ENCODE measurements at places on chromosomes 4 and X. TPM values are rescaled to one million over a fixed set of nuclear protein-coding genes. Genes with fewer than 3 reads are reported as not detected.

The RIBC1 gene
- total RNA-seq: 0.50 TPM

The CLDN2 gene
- total RNA-seq: not detected

The RNF150 gene
- total RNA-seq: 0.36 TPM

The ASMT gene
- not detected for total RNA-seq

The GPC3 gene
- total RNA-seq: 1.9 TPM

The MFAP3L gene
- total RNA-seq: 8.0 TPM

The CSN1S1 gene
- not detected for total RNA-seq

The RGN gene
- under 0.01 TPM for total RNA-seq

The NUDT6 gene
- 7.0 TPM for total RNA-seq

The FHL1 gene
- 9.9 TPM for total RNA-seq

The DMRTC1 gene
- not detected for total RNA-seq
